ENCODE measurements at places on chromosomes 5 and 9.

- DNase-seq = no peak
These were observed 1571.2 kb upstream of the C9orf72 start for GRCh38 chr9:29144476-29144875.

- DNase-seq = no peak
These were observed 114.7 kb downstream of the TMEM232 start for GRCh38 chr5:110611817-110612216.

DNA sequence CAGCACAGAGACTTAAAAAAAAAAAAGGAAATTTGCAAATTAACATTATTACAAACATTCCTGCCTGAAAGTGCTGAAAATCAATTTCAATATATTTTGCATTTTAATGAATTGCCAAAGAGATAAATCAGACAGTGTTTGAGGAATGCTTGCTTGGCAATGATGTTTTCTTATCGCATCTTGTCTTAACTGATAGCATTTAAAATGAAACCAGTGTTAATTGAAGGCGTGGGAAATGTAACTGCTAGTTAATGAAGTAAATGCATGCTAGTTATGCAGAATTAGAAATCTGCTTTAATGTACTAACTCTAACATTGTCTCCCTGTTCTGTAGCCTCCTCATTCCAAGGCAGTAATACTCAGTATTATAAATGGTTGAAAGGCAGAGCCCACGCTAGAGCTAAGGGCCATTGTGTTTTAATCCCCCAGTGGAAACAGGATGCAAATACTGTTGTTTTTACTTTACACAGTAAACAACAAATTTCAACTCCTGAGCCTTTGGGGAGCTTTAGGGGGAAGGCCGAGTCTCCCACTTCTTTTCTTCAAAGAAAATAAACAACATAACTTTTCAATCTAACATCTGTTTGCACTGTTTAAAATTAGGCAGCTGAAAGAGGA, 586.9 kb downstream of the TLE4 start:
- DNase-seq = no peak

DNA sequence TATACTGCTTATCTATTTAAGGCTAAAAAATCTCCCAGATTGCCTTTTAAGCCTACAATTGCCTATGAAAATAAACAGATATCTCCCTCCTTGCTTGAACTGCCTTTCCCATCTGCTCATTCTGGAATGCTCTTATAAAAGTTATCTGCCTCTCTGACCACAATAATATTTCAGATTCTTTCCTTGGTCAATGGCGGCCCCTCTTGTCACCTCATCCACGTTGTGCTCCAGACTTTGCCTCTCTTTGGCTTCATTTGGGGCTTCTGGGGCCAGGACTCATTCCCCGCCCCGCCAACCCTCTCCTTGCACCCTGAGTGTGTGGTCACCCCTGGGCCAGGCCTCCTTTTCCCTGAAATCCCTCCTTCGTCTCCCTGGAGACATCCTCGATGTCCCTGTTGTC, 110.0 kb upstream of the RPS23 start:
- no peak for DNase-seq

- DNase-seq = no peak
These were observed 686.1 kb upstream of the CHD1 start for GRCh38 chr5:99614888-99615287.

DNA sequence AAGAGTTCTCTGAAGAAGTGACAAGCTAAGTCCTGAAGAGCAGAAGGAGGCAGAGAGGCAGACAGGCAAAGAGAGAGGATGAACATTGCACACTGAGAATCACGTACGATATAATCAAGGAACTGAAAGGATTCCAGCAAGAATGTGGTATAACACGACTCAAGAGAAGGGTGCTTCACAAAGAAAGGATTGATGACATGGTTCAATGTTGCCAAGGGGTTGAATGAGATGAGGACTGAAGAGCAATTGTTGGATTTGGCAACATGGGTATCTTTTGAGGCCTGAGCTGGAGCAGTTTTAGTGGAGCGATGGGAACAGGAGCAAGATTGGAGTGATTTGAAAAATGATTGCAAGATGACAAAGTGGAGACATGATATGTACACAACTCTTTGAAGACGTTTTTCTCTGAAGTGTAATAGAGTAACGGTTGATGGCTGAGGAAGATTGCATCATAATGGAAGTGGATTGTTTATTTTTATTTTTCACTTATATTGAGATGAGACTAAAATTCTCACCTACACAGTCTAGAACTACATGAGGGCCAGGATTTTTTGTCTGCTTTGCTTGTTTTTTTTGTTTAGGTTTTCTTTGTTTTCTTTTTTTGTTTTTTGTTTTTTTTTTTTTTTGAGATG, 1049.9 kb upstream of the WWC1 start:
- no peak for DNase-seq

DNA sequence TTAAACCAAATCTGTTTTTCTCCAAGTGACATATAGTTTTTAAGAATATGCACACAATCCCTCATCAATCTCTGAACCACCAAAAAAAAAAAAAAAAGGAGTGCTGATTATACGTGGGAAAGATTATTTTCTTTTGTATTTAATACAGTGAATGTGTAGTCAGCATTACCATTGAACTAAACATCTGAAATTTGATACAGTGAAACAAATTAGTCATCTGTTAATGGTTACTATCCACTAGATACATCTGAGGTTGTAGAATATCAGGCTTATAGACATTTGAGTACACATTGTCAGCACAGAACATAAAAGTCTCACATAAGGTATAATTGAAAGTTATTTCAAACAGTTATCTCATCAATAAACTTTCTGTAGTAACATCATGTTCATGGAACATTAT, 87.0 kb downstream of the SLF1 start:
- DNase-seq = no peak

DNA sequence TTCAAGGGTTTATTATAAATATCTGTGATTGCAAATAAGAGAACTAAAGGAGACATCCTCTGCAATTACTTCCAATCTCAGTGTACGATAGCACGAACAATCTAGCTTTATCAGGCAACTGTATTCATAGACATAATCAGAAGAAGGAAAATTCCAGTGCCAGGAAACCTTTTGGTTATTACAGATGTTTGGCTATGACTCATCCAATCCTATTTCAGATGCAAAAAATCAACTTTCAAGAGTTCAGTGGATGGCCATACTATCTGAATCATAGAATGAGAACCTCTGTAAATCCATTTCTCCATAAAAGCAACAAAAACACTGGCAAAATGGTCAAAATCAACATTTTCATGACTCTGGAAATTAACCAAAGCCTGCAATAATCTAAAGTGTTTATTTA, 37.9 kb downstream of the GAS1 start:
- DNase-seq = no peak

DNA sequence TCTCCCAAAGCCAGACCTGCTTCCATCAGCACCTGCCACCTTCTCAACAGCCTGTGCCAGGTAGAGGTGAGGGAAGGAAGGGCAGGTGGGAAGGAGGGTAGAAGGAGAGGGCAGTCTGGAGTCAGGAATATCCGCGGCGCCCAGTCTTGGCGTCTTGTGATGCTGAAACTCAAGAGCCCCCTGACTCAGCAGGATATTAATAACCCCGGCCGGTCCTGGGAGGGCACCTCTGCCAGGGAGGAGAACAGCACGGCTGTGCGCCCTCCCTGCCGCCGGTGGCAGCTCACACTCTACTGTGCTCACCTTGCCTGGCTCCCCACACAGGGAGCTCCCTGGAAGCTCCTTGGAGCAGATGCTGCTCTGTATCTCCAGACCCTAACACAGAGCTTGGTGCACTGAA, 11.6 kb upstream of the NTNG2 start:
- DNase-seq = no peak

GRCh38 chr5:17734011-17734410, 99.8 kb downstream of the TAF11L14 start:
- no peak for DNase-seq

- DNase-seq = no peak
These were observed 1.7 kb upstream of the PTGER4 start for GRCh38 chr5:40678026-40678425.

DNA sequence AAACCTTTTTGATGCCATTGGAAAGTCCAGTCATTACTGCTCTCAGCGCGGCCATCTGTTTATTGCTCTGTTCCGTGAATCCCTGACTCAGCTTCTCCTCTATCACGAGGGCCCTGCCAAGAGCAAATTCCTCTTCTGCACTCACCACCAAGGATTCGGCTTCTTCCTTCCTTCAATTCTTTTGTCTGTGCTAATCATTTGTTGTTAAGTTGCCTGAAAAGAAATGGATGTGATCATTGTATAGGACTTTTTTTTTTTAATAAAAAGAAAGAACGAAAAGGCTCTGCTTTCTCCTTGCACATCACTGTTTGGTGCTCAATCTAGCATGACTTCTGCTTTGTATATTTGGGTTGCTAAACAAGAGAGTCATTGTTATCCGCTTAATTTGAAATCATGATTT, 128.7 kb upstream of the PIK3R1 start:
- DNase-seq = no peak

DNA sequence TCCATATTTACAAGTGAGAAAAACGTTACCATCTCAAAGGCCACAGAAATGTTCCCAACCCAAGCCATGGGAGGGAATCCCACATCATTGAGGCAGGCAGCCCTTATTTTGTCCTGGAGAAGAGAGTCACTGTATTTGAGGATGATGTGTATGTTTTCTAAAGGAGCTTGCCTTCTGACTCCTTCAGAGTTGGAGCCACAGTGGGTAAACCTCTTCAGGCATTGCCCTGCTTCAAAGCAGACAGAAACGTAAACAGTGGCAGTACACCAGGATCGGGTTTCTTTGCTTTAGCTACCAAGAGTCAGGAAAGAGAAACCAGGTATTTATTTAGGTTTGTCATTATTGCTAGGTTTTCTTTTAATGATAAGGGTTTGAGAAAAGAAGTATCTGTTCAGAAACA, 45.7 kb downstream of the MUSK start:
- no peak for DNase-seq

GRCh38 chr5:112951124-112951702, 25.4 kb upstream of the DCP2 start:
- DNase-seq = no peak

DNA sequence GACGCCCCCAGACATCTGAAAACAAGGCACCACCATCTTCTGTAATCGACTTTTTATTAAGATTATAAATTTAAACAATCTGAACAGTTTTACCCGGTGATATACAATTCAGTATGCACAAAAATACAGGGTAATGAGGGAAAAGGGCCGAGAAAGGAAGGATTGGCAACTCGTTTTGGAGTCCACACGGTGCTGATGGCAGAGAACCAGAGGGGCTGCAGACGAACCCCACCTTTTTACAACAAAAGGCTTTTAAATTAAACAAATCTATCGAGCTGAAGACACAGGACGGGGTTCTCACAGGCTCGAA, 2.6 kb downstream of the IER5L start:
- DNase-seq = no peak

DNA sequence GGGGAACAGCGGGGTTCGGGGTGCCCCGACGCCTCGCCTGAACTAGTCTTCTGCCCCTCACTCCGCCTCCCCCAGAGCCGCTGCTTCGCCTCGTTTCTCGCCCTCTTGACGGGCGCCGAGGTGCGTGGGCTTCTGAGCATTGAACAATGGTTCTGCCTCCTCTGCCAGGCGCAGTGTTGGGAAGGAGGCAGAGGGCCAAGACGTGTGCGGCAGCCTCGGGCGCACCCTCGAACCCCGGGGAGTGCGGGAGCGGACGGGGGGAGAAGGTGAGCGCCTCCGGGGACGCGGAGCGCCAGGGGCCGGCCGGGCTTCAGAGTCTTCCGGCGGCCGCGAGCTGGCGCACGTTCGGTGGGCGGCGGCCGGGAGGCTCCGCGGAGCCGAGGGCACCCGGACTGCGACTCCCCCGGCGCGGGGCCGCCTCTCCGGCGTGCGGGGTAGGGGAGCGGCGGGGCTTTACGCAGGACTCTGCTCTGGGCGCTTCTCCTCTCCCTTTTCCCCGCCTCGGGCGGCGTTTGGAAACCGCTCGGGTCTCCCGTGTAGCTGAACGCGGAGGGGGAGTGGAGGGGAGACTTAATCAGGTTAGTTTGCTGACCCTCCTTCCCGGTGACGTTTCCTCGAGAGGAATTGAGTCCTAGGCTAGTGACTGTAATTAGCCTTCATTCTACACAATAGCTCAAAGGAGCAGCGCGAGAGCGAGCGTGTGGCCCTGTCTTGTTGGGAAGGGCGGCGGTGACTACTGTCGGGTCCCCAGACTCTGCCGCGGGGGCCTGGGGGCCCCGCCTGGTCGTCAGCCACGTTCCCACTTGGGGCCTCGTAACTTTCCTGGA, 1.1 kb downstream of the VLDLR start:
- no peak for DNase-seq

GRCh38 chr5:125607018-125607417, 816.2 kb upstream of the GRAMD2B start:
- no peak for DNase-seq

All from effector CD4-positive, alpha-beta T cell (primary cell).